CD4-positive, alpha-beta T cell treated with Interleukin-17A for 4 hours (primary cell): ENCODE measurements at places on chromosomes 3 and 15.

DNA sequence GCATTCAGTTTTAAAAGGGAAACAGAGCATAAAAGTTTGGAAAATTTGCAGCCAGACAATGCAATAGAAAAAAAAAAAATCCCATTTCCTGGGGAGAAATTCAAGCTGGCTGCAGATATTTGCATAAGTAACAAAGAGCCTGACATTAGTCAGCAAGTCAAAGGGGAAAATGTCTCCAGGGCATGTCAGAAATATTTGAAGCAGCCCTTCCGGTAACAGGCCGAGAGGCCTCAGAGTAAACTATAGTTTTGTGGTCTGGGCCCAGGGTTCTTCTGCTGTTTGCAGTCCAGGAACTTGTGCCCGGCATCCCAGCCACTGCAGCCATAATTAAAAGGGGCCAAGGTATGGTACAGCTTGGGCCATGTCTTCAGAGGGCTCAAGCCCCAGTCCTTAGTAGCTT, 411.6 kb upstream of the BCHE start:
- DNase-seq: no peak

- DNase-seq: peak; percentile 3
Observed at GRCh38 chr15:39976291-39977274, 42.7 kb downstream of the EIF2AK4 start.

DNA sequence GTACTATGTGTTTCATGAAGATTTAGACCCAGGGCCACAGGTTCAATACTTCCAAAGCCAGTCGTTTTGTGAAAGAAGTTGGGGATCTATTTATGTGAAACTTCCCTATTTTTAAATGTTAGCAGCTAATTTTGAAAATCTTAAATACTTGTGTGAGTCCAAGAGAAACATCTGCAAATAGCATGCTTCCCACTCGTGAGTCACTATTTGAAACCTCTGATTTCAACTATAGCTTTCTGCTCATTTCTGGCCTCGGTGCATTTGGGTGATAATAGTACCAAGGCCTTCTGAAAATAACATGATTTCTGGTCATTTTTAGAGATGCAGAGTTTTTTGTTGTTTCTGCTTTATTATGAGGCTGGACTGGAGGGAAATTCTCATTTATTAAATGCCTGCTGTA, 110.0 kb downstream of the OPA1 start:
- no peak for DNase-seq

DNA sequence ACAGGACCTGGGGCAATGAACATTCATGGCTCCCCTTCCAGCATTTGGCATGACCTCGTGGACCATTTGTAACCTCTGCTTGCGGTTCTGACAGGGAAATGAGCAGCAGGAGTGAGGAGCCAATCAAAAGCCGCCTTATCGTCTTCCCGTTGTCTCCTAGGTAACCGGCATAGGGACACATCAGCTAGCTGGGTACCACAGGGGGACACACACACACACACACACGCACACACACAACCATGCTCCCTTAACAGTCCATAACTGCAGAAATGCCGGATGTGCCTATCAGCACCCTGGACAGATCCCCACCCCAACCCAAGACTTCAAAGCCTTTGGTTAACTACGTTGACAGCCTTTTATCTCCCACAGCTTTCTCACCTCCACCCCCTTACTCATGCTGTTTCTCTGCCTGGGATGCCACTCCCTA, 53.4 kb upstream of the CCDC174 start:
- peak; percentile 44 for DNase-seq

- DNase-seq: no peak
Observed at GRCh38 chr15:80852676-80853075, 73.5 kb downstream of the CEMIP start.

GRCh38 chr3:36792342-36792741, 28.0 kb upstream of the DCLK3 start:
- DNase-seq: peak; percentile 16
